ENCODE measurements at places on chromosomes 7 and 10. TPM values are rescaled to one million over a fixed set of nuclear protein-coding genes. Genes with fewer than 3 reads are reported as not detected.

The IFIT3 gene
- total RNA-seq, result 8.6 TPM

The GIMAP1 gene
- 4.5 TPM for total RNA-seq

The KNDC1 gene
- total RNA-seq, result 0.34 TPM

The RET gene
- 0.84 TPM for total RNA-seq

DNA sequence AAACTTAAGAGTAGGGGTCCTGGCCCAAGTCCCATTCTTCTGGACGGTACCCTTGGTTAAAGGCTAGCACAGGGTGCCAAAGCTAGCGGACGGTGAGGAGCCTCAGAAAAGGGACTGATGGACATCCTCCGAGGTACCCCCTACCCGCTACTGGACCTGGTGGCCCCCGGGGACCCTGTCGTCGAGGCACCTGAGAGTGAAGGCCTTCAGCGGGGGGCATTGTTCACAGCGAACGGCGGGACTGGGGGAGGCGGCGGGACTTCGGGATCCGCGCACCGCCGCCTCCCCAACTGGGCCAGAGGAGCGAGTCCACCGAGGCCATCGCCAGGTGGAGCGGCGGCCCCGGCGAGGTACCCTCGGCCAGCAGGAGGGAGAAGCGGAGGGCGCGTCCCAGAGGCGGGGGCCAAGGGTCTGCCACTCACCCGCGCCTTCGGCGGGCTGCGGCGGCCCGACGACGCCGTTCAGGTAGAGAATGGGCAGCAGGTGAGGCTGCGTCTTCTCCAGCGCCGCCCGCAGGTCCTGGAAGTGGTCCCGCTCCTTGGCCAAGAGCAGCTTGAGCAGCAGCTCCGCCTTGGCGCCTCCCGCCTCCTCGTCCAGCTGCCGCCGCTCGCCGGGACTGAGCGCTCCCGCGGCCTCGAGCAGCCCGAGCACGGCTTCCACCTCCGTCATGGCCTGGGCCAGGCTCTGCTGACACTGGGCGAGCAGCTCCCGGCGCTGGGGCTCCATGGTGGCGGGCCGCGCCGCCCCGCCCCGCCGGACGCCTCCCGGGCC, 575 bp downstream of the DLG5 start:
- DNase-seq, result peak; percentile 60

DNA sequence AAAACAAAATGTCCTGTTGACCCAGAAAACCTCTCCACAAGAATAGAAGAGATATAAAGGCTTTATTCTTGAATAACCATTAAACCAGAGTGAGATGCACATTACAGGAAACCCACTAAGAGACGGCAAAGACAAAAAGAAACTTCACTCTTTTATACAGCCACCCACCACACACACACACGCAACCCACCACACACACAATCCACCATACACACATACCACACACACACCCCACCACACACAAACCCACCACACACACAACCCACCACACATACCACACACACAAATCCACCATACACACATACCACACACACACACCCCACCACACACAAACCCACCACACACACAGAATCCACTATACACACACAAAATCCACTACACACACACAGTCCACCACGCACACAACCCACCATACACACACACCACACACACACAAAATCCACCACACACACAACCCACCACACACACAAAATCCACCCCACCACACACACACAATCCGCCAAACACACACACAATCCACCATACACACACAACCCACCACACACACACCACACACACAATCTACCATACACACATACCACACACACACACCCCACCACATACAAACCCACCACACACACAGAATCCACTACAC, 9.5 kb upstream of the REPIN1 start:
- DNase-seq, result no peak

DNA sequence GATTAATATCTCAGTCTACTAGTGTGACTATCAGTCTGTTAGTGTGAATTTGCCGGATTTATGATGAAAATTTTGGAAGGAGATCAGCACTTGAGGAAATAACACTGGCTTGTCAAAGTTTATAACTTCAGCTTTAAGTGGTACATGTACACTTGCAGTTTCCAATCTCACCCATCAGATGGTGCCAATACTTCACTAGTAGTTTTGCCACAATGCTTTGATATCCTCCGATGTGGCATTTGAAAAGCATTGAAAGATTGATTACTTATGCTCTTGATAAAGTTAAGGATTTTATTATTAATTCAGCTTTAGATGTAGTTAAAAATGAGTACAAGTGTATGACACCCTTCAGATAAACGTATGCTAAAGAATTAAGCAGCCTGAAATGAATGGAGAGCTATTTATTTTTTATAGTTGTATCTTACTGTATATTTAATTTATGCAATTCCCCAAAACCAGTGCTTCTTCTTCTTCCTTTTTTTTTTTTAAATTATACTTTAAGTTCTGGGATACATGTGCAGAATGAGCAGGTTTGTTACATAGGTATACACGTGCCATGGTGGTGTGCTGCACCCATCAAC, 98.2 kb downstream of the ANLN start:
- DNase-seq, result no peak

DNA sequence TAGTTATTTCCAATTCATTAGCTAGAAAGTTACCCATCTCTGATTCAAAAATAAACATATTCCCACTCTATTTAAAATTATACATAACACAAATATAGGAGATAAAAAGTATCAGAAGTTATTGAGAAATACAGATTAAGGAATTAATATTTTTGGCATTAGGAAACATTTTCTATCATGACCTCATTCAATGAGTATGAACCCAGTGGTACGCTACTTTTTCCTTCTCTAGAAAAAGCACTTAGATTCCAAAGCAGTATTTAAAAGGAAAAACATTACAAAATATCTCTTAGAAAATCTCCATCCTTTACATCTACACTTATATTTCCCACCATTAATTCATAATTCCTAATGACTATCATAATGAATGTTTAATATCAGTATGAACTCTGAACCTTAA, 240.6 kb upstream of the GNAI1 start:
- no peak for DNase-seq
